ENCODE measurements at places on chromosomes 7 and 10.

DNA sequence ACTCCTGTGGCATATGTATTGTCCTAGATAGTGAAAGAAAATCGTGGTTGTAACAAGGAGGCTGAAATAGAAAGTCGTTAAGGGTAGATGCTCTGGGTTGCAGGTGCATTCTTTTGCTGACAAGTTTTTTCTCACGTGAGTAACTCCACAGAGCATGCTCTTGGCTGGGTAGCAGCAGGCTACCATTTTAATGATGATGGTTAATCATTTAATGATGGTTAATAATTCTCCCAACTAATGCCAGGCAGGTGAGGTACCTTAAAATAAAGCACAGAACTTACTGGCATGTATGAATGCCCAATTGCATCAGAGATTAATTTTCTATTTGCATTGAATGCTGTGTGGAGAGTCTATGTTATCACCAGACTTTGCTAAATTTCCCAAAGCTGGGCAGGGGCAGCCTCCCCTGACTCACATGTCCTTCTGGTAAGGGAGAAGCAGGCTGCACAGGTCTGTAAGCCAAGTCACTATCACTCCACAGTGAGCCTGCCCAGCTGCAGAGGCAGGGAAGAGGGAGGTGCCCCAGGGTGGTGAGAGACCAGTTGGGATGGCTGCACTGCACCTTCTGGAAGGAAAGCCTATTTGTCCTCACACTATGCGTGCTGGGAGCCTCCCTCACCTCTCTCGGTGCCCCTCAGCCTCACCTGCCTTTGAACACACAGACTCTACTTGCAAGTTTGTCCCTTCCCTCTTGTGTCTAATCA lies 287.0 kb upstream of the IGFBP3 start:
- no peak overlapping the region for H3K27ac ChIP-seq
- no peaks in the 10 kb centered on the region for H3K36me3 ChIP-seq
- H3K4me1 ChIP-seq = peaks cover 11% of the 10 kb centered on the region
- DNase-seq = no peak
- H3K27me3 ChIP-seq = no peaks in the 10 kb centered on the region

GRCh38 chr10:68239596-68240150 lies 7.8 kb upstream of the ATOH7 start:
- H3K4me3 ChIP-seq = no peak overlapping the region
- H3K36me3 ChIP-seq = no peaks in the 10 kb centered on the region
- H3K4me1 ChIP-seq = peaks cover 5% of the 10 kb centered on the region
- peaks cover 41% of the 10 kb centered on the region for H3K27me3 ChIP-seq
- H3K27ac ChIP-seq = no peak overlapping the region

DNA sequence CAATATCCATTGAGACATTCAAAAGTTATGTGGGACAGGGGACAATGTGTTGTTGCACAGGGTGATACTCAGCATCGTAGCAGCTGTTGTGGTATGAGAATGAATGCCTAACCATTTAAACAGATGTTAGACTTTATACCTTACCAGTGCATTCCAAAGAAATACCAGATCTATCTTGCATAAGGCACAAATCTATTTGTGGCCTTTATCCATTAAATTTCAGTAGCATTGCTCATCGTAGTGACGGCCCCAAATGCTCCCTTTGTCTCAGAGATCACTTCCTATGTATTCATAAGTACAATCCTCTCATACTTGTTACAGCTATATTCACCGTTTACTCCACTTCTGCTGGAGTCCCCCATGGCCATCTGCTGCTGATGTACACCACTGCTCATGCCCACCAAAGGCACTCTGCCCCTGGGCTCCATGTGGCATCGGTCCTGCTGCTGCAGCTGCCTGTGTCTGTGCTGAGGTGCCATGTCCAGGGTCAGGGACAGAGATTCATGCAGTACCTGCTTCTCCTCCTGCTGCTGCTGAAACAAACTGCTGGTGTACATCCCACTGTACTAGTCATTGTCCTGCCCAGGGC lies 96.3 kb downstream of the CPED1 start:
- peak overlapping the region; percentile 100 for H3K27ac ChIP-seq
- no peaks in the 10 kb centered on the region for H3K27me3 ChIP-seq
- peak; percentile 96 for DNase-seq
- no peak overlapping the region for H3K4me3 ChIP-seq
- no peaks in the 10 kb centered on the region for H3K36me3 ChIP-seq

DNA sequence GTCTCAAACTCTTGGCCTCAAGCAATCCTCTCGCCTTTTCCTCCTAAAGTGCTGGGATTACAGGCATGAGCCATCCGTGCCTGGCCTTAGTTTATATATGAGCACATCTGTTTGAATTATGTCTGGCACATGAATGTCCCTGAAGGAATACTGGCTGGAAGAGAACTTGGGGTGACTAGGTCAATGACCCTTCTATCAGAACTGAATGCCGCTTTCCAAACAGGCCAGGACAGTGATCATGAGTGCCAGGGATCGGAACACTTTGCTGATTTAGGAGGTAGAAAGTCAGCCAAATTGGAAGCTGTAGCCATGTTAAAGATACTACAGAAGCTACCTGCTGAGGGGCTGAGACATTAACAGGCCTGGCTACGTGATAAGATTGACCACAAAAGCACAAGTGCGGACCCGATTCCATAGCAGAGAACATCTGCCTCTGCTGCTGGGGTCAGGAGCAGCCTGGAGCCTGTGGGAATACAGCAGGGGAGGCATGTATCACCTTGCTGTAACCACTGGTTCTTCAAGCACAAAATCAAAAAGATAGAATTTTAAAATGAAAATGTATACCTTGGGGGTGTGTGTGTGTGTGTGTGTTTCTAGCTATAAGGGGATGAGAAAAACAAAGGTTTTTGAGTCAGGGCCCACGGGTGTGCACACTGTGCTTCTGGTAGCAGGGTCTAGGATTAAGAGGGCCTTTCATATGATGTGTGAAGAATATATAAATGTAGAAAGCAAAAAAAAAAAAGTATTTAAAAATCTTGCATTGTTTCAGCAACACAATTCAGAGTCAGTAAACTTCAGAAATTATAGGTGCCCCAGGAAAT lies 293.7 kb downstream of the BBS9 start:
- no peaks in the 10 kb centered on the region for H3K36me3 ChIP-seq
- H3K27ac ChIP-seq = no peak overlapping the region
- H3K27me3 ChIP-seq = peaks cover 13% of the 10 kb centered on the region
- peaks cover 7% of the 10 kb centered on the region for H3K4me1 ChIP-seq
- DNase-seq = no peak

GRCh38 chr7:151427705-151428377 lies 12.1 kb downstream of the CRYGN start:
- H3K36me3 ChIP-seq = no peaks in the 10 kb centered on the region
- H3K4me3 ChIP-seq = no peak overlapping the region
- DNase-seq = no peak
- H3K27me3 ChIP-seq = peaks cover 2% of the 10 kb centered on the region

- H3K4me1 ChIP-seq = no peaks in the 10 kb centered on the region
- no peak overlapping the region for H3K4me3 ChIP-seq
Measured at GRCh38 chr7:149353739-149354504, 91.9 kb downstream of the ZNF783 start.

GRCh38 chr10:5588603-5589002 lies 63.8 kb downstream of the CALML3 start:
- H3K27ac ChIP-seq = no peak overlapping the region
- H3K4me1 ChIP-seq = peaks cover 14% of the 10 kb centered on the region
- H3K4me3 ChIP-seq = no peak overlapping the region

- DNase-seq = no peak
- H3K4me1 ChIP-seq = no peaks in the 10 kb centered on the region
- H3K27ac ChIP-seq = no peak overlapping the region
- H3K4me3 ChIP-seq = no peak overlapping the region
- H3K36me3 ChIP-seq = no peaks in the 10 kb centered on the region
Measured at GRCh38 chr10:59064080-59064692, 112.3 kb upstream of the PHYHIPL start.

GRCh38 chr7:117478836-117479224 lies 995 bp upstream of the CFTR start:
- no peaks in the 10 kb centered on the region for H3K4me1 ChIP-seq
- H3K36me3 ChIP-seq = no peaks in the 10 kb centered on the region
- no peak overlapping the region for H3K27ac ChIP-seq
- DNase-seq = no peak
- peaks cover 12% of the 10 kb centered on the region for H3K27me3 ChIP-seq

DNA sequence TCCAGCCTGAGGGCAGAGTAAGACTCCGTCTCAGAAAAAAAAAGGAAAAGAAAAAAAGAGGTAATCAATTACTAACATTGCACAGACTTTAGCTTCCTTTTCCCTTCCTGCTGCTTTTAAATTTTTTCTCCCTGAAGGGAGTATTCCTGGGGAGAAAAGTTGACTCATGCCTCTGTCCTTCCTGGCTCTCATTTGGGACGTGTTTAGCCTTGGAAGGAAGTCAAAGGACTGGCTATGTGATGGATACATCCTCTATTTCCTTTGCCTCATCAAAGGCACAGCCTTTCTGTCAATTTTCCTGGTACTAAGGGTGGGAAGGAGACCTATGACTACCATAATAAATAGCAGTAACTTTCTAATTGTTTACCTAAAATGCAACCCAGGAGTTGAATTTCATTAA lies 77.6 kb downstream of the ITGA8 start:
- H3K4me1 ChIP-seq = no peaks in the 10 kb centered on the region
- no peak overlapping the region for H3K27ac ChIP-seq
- H3K36me3 ChIP-seq = no peaks in the 10 kb centered on the region
- H3K27me3 ChIP-seq = peaks cover 8% of the 10 kb centered on the region
- DNase-seq = peak; percentile 11
- no peak overlapping the region for H3K4me3 ChIP-seq

DNA sequence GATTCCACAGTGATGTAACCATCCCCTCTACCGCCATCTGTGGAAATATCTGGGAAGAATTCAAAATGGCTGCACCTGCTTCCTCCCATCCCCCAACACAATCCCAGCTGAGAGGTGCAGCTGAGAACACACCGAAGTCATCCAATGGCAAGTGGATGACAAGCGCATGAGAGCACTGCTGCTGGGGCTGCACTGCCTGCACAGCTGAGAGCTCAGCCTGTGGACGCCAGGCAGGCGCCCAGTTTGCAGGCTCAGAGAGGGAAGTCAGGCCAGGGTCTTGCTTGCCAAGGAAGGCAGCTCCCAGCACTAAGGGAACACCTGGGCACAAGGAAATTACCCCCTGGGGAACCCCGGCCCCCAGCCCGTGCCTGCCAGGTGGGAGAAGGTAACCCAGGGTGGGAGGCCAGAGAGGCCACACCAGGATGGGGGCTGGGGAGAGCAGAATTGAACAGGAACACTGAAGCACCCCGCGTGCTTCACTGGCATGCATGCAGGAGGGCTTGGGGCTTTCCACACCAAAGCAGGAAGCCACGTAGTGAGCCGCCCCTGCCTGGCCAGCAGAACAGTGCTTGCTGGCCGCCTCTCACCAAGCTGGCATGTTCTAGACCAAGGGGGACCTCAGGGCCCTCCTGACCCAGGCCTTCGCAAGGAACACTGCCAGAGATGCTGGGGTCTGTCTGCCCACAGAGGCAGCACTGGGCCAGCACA lies 46.2 kb downstream of the FAM53B start:
- peaks cover 15% of the 10 kb centered on the region for H3K4me1 ChIP-seq
- no peak overlapping the region for H3K4me3 ChIP-seq
- no peaks in the 10 kb centered on the region for H3K27me3 ChIP-seq
- H3K27ac ChIP-seq = no peak overlapping the region

DNA sequence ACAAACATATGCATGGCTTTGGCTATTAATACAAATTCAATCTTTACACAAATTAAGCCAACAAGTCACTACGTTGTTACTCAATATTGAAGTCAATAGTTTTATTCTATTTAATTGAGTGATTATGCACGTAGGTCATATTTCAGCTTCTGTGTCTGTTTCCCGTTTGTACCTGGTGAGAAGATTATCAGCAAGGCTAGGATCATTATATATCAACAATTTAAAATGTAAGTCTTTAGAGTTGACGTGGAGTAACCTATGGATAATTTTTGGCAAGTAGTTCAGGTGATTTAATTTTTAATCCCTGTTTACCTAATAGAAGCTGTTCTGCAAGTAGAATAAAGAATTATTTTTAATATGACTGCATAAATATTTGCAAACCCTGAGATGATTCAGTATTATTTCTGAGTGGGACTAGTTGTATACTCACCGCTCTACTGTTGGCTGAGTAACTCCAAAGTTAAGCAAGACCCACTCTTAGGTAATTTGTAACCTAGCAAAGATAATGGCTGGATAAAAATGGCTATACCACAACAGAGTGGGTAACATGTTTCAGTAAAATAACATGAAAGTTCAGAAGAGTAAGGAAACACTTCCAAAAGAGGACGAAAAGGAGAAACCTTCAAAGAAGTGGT lies 161.0 kb downstream of the HGF start:
- H3K4me3 ChIP-seq = no peak overlapping the region
- peaks cover 4% of the 10 kb centered on the region for H3K4me1 ChIP-seq
- peak; percentile 84 for DNase-seq
- no peak overlapping the region for H3K27ac ChIP-seq

- H3K27me3 ChIP-seq = peaks cover 5% of the 10 kb centered on the region
- no peak for DNase-seq
- H3K4me3 ChIP-seq = no peak overlapping the region
- no peak overlapping the region for H3K27ac ChIP-seq
- no peaks in the 10 kb centered on the region for H3K36me3 ChIP-seq
Measured at GRCh38 chr7:33726582-33726981, 178.8 kb upstream of the BMPER start.

DNA sequence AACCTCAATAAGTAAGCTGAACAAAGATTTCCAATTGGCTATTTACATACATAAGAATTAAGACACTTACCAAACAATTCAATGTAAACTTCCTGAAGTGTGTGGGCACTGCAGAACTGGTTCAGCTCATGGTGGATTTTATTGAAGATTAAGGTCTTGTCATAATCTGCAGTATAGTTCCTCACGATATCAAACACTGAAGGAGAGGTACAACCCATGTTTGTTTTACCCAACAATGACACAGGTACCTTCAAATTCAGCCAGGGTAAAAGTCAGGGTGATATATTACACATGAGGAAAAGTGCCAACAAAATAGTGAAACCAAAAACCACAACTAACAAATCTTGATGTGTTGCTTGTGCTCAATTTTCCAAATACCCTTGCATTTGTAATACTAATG lies 10.0 kb downstream of the ERLIN1 start:
- no peak overlapping the region for H3K27ac ChIP-seq
- H3K36me3 ChIP-seq = peaks cover 10% of the 10 kb centered on the region
- no peaks in the 10 kb centered on the region for H3K4me1 ChIP-seq
- no peaks in the 10 kb centered on the region for H3K27me3 ChIP-seq

DNA sequence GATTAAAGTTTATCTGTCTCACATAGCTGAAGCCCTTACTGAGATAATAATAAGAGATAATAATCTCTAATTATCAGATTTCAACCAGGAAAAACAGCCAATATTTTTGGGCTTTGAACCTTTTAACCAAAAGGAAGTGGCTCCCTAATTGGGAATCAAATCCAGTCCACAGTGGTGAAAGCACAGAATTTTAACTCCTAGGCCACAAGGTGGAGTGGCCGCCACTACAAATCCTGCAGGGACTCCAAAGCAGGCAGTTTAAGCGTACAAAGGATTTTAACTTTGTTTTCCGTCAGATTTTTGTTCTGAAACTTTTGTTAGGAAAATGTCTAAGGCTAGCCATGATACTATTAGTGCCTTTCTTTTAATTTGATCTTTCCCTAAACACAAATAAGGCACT lies 99.6 kb upstream of the CCNY start:
- peak; percentile 37 for DNase-seq
- no peak overlapping the region for H3K27ac ChIP-seq
- H3K36me3 ChIP-seq = no peaks in the 10 kb centered on the region
- H3K4me1 ChIP-seq = no peaks in the 10 kb centered on the region
- H3K27me3 ChIP-seq = no peaks in the 10 kb centered on the region

- H3K27ac ChIP-seq = no peak overlapping the region
- H3K27me3 ChIP-seq = no peaks in the 10 kb centered on the region
- peaks cover 10% of the 10 kb centered on the region for H3K4me1 ChIP-seq
- no peaks in the 10 kb centered on the region for H3K36me3 ChIP-seq
- DNase-seq = no peak
- H3K4me3 ChIP-seq = no peak overlapping the region
Measured at GRCh38 chr10:13829790-13830189, 243.0 kb downstream of the PRPF18 start.

Data from IMR-90 (cell line).